Smooth muscle cell of trachea (primary cell): ENCODE measurements at places on chromosomes 12 and 14. TPM values are rescaled to one million over a fixed set of nuclear protein-coding genes. Genes with fewer than 3 reads are reported as not detected.

CPNE8 gene
- 10.6 and 16.4 TPM in 2 replicates for total RNA-seq

FKBP4 gene
- 34.5 and 45.3 TPM in 2 replicates for total RNA-seq

GPR68 gene
- total RNA-seq = 11.6 and 23.2 TPM in 2 replicates

EML5 gene
- 0.44 and 0.50 TPM in 2 replicates for total RNA-seq

SRRM4 gene
- under 0.01 TPM in 1 of 2 replicates, not detected in the other for total RNA-seq

CLEC14A gene
- total RNA-seq = 2.2 and 15.9 TPM in 2 replicates

FGD4 gene
- total RNA-seq = 13.1 and 19.2 TPM in 2 replicates

NUP37 gene
- 42.8 and 89.4 TPM in 2 replicates for total RNA-seq

ITGA7 gene
- 55.0 and 68.8 TPM in 2 replicates for total RNA-seq

IKZF4 gene
- total RNA-seq = 1.2 and 1.7 TPM in 2 replicates

C12orf76 gene
- total RNA-seq = 13.5 and 19.2 TPM in 2 replicates

RFX4 gene
- total RNA-seq = not detected in 2 replicates

RNASE3 gene
- not detected in 2 replicates for total RNA-seq

TEX52 gene
- not detected in 2 replicates for total RNA-seq

PLEKHD1 gene
- total RNA-seq = under 0.01 TPM in 2 replicates

GLIPR1L2 gene
- total RNA-seq = 1.3 TPM in 2 replicates

KITLG gene
- 71.6 and 96.4 TPM in 2 replicates for total RNA-seq

CNTN1 gene
- 3.0 and 6.5 TPM in 2 replicates for total RNA-seq

CPNE6 gene
- not detected in 2 replicates for total RNA-seq

GTF2A1 gene
- total RNA-seq = 26.3 and 29.5 TPM in 2 replicates

ALKBH2 gene
- total RNA-seq = 16.9 and 19.9 TPM in 2 replicates

TPH2 gene
- not detected in 2 replicates for total RNA-seq

GATC gene
- 17.4 and 23.4 TPM in 2 replicates for total RNA-seq

EMC9 gene
- total RNA-seq = 11.1 and 25.2 TPM in 2 replicates

FAM177A1 gene
- 28.1 and 44.9 TPM in 2 replicates for total RNA-seq

SCN8A gene
- total RNA-seq = 23.3 and 28.7 TPM in 2 replicates

ANKS1B gene
- total RNA-seq = 0.66 and 0.87 TPM in 2 replicates

RHEBL1 gene
- total RNA-seq = 0.15 TPM in 1 of 2 replicates, not detected in the other

CFAP251 gene
- 1.6 and 4.8 TPM in 2 replicates for total RNA-seq

ART4 gene
- 0.44 TPM in 1 of 2 replicates, not detected in the other for total RNA-seq

MGST1 gene
- 123 and 160 TPM in 2 replicates for total RNA-seq

CELA1 gene
- not detected in 2 replicates for total RNA-seq

SDSL gene
- 5.8 and 6.1 TPM in 2 replicates for total RNA-seq

ALG10 gene
- total RNA-seq = 5.7 and 9.3 TPM in 2 replicates

TAS2R30 gene
- 3.6 and 9.0 TPM in 2 replicates for total RNA-seq

OVCH1 gene
- total RNA-seq = 0.15 and 0.83 TPM in 2 replicates

MGP gene
- 3.5 and 4.1 TPM in 2 replicates for total RNA-seq

NCOR2 gene
- 44.8 and 50.3 TPM in 2 replicates for total RNA-seq

WDR20 gene
- total RNA-seq = 13.9 and 18.2 TPM in 2 replicates
